NCI-H526 treated with DMSO at 0.1 percent for 48 hours (cell line): ENCODE measurements at places on chromosomes 16 and 17.

GRCh38 chr17:57002904-57003303 is 25.0 kb downstream of the SCPEP1 start:
- no peak for DNase-seq

DNA sequence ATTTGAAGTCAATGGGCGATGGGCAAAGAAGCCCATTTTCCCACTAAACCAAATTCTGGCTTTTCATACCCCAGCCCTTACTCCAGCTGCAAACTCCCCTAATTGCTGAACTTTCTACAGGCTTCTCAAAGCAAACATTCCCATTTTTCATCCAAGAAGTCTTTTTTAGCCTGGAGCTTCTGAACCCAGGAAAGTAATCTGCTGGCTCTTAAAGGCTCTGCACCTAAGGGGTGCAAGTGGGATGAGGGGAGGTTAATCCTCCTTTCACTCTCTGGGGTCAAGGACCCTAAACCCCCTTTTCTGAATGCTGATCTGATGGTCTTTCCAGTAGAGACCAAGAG is 2.4 kb downstream of the HOXB7 start:
- DNase-seq: no peak

DNA sequence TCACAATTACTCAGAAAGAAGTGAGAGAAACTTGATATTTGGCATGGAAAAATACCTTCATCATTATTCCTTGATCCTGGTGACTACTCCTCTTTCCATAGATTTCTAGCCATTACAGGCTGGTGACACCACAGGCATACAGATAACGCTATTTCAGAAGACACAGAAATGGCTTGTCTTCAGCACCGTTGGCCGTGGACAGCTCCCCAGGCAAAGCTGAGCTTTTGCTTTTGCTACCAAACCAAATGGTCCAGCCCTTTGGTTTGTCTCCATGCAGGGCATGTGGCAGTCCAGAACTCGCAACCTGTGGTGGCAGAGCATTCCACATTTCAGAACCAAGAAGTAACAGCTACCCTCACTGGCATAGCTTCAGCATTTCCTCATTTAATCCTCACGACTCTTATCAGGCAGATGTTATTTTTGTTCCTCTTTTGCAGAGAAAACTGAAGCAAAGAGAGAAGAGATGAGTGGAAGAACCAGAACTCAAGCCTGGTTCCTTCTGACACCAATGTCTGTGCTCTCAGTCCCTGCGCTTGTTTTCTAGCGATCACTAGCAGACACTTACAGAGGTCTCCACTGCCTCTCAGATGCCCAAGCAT is 55.5 kb downstream of the HS3ST4 start:
- DNase-seq: no peak

GRCh38 chr16:85682516-85682915 is 6.2 kb downstream of the GINS2 start:
- no peak for DNase-seq

GRCh38 chr16:85565801-85566526 is 47.2 kb upstream of the GSE1 start:
- DNase-seq: no peak

- DNase-seq: no peak
Observed at GRCh38 chr16:72876221-72876620, 171.7 kb downstream of the ZFHX3 start.

DNA sequence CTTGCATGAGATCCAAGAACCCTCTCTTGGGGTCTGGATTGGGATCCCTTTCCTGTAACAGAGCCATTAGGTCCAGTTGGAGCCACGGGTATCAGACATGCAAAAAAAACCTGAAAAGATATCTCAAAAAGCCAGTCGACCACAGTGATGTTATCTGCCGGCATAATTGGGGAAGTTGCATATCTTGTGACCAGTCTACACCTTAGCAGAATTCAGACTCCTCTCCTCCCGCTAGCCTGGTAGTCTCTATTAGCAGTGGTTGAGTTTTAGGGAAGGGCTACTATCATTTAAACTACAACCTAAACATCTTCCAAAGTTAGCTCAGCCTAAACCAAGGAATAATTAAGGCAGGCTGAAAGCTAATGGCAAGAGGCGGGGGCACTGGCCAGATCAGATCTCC is 16.2 kb upstream of the PSMD7 start:
- DNase-seq: no peak
